SJSA1 (cell line): ENCODE measurements at places on chromosomes 2 and 18. TPM values are rescaled to one million over a fixed set of nuclear protein-coding genes. Genes with fewer than 3 reads are reported as not detected.

- DNase-seq = peak; percentile 80
Observed at GRCh38 chr18:45169610-45170009, 445.7 kb upstream of the SLC14A2 start.

NLRC4 gene
- total RNA-seq = not detected in 2 replicates

DNA sequence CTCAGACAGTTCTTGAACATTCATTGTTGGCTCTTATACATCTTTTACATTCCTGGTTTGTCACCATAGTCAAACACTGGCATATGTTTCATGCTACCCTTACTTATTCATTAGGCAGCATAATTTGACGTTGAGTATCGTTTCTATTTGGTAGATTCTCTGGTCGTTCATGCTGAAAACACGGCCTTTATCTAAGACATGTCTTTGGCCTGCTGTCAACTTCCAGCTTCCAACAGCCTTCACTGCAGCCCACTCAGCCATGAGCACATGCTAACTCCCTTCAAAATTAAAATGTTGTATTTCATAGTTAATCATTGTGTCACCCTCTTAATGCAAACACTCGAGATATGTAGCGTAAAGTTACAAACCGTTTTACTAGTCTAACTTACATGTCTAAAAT lies 493.0 kb upstream of the NRP2 start:
- no peak for DNase-seq

ADAM23 gene
- 0.03 TPM in 1 of 2 replicates, not detected in the other for total RNA-seq

DNA sequence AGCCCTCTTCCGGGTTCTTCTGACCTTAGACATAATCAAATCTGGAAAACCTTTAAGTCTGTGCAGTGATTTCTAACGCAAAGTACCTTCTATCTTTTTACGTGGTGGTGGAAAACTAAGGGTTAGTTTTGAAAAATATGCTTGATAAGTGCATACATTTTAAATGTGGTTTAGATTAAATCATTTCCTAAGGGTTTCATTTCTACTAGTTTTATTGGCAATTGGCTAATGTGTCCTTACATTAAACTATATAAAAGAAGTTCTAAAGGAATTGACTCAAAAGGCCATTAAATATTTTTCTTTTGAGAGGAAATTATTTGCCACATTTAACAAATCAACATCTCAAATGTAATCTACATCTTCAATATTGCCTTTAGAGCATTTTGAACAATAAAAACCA lies 268.3 kb upstream of the THUMPD2 start:
- no peak for DNase-seq

DNA sequence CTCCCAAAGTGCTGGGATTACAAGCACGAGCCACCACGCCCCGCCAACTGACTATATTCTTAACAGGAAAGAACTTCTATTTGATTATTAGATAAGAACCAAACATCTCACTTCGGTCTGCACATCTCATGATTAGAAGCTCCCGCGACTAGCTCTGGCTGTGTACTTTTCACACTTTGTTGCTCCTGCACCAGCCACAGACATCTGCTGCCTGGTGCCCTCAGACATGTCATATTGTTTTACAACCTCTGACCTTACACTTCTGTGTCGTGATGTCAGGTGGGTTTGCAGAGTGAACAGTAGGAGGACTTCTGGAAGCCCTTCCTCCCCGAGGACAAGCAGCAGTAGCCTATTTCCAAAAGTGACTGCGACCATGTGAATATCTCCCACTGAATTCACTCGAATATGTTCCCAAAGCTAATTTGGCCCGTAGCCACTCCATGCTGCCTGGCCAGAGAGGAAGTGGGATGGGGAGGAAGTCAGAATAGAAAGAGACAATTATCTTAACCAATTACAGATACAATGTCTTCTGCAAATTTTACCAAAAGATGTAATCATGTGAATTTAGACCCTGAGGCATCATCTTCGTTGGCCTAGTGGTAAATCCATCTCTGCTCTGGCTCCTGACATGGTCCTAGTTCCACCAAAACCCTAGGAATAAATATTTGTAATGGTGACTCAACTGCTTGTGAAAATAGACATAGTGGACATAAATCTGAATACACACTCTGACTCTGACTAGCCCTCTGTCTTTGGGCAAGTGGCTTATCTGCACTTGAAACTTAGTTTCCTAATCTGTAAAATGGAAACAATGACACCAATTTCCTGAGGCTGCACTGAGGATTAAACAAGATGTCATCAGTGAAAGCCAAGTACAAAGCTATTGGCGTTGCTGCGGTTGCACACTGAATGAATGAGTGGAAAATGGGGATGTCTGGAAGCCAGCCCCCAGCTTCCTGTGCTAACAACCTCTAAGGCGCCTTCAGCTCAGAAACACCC lies 406.1 kb downstream of the LRATD1 start:
- no peak for DNase-seq

SPATS2L gene
- total RNA-seq = 81.9 and 149 TPM in 2 replicates

GRCh38 chr2:177767768-177768167 lies 304.8 kb downstream of the PDE11A start:
- DNase-seq = no peak

GALNT3 gene
- total RNA-seq = 2.2 TPM in 1 of 2 replicates, not detected in the other

CPLX4 gene
- not detected in 2 replicates for total RNA-seq

CD8B2 gene
- total RNA-seq = not detected in 2 replicates

SPDYA gene
- 0.24 and 0.28 TPM in 2 replicates for total RNA-seq

GRCh38 chr2:68548396-68548795 lies 81.0 kb downstream of the APLF start:
- peak; percentile 4 for DNase-seq

MYL12B gene
- 561 and 830 TPM in 2 replicates for total RNA-seq

- no peak for DNase-seq
Observed at GRCh38 chr18:463403-463802, 37.1 kb downstream of the COLEC12 start.

GRCh38 chr18:62978251-62979049 lies 263.1 kb downstream of the PHLPP1 start:
- no peak for DNase-seq

SMPD4 gene
- 24.9 and 25.7 TPM in 2 replicates for total RNA-seq

DNA sequence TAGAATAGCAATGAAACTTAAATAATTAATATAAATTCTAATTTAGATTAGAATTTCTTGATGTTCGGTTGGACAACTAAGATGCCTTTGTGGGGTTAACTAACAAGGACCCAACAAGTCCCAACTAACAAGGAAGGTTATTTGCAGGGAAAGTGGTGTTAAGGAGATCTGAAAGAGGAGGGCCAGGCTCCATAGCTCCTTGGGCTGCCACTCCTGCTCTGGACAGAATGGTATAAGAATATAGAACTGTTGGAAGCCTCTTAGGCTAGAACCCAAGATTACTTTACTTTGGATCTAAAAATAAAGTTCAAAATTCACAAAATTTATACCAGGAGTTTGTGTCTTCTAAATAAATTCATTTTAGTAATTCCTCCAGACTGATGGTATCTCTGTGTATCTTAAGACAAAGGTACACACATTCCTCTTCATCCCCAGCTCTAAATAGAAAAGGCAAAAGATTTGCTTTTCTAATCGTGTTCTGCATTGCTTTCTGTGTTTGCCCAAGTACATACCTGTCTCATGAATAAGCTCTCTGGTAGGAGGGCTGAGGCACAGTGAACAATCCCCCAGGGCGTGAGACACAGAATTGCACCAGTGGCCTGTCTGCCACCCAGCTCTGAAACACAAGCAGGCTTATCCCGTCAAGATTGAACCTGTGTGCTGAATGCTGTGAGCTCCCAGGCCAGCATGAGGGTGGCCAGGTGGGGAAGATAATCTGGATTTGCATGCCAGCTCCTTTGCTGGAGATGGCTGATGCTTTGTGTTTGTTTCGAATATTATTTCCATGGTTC lies 176.0 kb downstream of the ACKR3 start:
- DNase-seq = peak; percentile 93

GRCh38 chr18:79796016-79796415 lies 1.7 kb upstream of the KCNG2 start:
- no peak for DNase-seq

TMEM17 gene
- 3.9 and 4.7 TPM in 2 replicates for total RNA-seq

DNA sequence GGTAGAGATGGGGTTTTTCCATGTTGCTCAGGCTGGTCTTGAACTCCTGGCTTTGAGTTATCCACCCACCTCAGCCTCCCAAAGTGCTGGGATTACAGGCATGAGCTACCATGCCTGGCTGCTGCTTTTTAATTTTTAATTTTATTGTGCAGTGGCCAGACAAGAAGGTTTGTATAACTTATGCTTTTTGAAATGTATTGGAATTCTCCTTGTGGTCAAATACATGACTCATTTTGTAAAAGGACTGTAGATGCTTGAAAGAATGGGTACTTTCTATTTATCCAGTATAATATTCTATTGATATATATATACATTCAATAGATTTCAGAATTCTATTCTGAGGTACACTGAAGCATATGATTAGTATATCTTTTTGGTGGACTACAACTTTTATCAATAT lies 82.6 kb upstream of the ST3GAL5 start:
- no peak for DNase-seq

MFSD6 gene
- 2.8 and 3.8 TPM in 2 replicates for total RNA-seq

- DNase-seq = no peak
Observed at GRCh38 chr18:27136208-27136535, 48.9 kb downstream of the CHST9 start.

GRCh38 chr2:109326306-109326705 lies 197.3 kb downstream of the SH3RF3 start:
- DNase-seq = no peak

ITGB6 gene
- total RNA-seq = not detected in 2 replicates

GRCh38 chr18:75489493-75490190 lies 62.1 kb upstream of the SMIM21 start:
- DNase-seq = peak; percentile 87

DNA sequence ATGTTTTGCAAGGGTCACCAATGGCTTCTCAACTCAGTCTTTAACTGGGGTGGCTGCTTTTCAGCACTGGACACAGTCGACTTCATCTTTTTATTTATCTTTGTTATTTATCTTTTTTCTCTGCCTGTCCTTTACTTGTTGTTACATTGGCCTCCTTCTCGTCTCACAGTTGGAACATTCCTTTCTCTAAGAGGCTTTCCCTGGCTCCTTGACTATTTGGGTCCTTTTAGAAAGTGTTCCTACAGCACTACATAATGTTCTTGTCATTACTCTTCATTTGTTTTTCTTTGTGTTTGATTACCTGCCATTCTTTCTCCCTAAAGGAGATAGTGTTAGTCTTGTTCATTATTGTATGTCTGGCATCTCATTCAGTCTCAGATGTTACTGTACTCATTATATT lies 122.0 kb downstream of the KIAA1328 start:
- no peak for DNase-seq

DNA sequence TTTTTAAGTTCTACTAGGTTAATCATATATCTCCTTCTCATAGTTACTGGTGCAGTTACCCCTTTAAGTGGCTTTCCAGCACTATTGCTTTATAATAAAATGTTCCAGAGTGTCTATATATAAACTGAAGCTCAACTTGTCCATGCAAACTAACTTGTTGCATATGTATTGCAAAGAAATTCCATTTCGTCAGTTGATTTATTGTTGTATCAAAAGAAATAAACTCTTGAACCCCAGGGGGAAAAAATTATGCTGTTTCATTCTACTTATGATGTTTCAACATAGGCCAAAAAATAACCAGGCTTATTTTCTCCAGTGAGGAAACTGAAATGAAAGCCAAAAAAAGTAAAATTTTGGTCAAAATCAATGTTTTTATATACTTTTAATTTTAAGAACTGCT lies 491.9 kb downstream of the NR4A2 start:
- DNase-seq = no peak

GRCh38 chr2:161796192-161796591 lies 172.0 kb downstream of the SLC4A10 start:
- no peak for DNase-seq

ASAP2 gene
- total RNA-seq = 12.9 and 15.5 TPM in 2 replicates

HDLBP gene
- total RNA-seq = 306 and 544 TPM in 2 replicates

DNA sequence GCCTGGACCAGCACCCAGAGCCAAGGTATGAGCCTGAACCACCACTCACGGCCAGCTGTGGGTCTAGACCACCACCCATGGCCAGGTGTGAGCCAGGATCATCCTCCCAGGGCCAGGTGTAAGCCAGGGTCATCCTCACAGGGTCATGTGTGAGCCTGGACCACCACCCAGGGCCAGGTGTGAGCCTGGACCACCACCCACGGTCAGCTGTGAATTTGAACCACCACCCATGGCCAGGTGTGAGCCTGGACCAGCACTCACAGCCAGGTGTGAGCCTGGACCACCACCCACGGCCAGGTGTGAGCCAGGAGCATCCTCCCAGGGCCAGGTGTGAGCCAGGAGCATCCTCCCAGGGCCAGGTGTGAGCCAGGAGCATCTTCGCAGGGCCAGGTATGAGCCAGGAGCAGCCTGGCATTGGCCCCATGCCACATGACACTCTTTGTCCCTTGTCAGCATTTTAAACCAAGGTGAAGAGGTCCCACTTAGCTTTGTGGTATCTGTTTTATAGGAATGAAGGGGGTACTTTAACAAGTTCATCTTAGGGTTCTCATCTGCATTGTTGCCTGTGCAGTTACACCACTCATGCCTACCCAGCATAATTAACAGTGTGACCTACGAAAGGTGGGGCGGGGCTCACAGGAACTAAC lies 71.2 kb downstream of the AGAP1 start:
- DNase-seq = no peak

GRCh38 chr2:80461505-80462197 lies 157.1 kb upstream of the LRRTM1 start:
- DNase-seq = no peak

STPG4 gene
- total RNA-seq = not detected in 2 replicates

DNA sequence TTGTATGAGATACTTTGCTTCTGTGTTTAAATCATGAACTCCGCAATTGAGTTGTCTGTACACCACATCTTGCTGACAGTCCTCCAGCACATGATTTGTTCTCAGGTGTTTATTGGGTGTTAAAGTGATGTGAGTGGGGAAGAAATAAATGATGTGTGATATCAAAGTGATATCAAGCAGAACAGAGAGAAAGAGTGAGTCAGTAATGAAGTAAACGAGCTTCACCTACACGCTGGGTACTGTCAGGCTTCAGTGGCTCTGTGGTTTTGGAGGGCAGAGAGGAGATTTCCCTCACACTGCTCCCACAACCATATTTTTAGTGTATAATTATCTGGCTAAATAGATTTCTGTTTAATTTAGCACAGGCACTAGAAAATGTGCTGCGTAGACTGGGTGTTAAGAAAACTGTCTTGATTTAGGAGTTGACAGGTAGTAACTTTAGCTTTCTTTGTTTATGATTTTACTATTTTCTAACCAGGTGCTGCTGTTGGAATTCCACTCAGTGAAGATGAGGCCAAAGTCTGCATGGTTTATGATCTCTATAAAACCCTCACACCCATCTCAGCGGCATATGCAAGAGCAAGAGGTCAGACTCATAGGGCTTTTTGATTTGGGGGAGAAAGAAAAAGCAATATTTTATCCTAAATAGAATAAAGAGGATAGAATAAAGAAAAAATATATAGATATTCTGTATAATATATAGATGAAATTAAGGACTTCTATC lies 21.2 kb downstream of the ATIC start:
- no peak for DNase-seq
